ENCODE measurements at places on chromosomes 2 and 18. TPM values are rescaled to one million over a fixed set of nuclear protein-coding genes. Genes with fewer than 3 reads are reported as not detected.

Gene NEB
- total RNA-seq, result 0.23 TPM

Gene NOSTRIN
- 21.4 TPM for total RNA-seq

Gene DUSP2
- 2.2 TPM for total RNA-seq

Gene IKZF2
- total RNA-seq, result 9.8 TPM

Gene WDR33
- total RNA-seq, result 35.3 TPM

DNA sequence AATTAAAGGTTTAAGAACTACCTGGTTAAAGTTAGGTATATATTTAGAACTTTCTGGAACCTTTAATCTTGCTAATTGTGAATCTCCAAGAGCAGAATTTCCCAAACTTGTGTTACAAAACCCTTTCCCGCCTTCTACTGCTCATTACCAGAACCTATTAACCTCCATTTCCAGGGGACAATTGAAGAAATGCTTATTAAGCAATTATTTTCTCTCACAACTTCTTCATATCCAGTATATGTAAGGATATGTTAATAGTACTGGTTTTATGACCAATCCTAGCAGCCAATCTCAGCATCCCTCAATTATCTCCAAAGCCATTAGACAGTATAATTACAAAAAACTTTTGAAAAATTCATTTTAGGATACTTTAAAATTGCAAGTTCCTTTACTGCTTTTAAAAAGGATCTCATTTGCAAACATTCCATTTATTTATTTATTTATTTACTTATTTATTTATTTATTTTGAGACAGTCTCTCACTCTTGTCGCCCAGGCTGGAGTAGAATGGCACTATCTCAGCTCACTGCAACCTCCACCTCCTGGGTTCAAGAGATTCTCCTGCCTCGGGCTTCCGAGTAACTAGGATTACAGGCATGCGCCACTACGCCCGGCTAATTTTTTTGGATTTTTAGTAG is 3.7 kb downstream of the GFPT1 start:
- no peaks in the 10 kb centered on the region for H3K27me3 ChIP-seq
- H3K4me3 ChIP-seq, result no peak overlapping the region
- H3K4me1 ChIP-seq, result peaks cover 47% of the 10 kb centered on the region
- DNase-seq, result no peak

DNA sequence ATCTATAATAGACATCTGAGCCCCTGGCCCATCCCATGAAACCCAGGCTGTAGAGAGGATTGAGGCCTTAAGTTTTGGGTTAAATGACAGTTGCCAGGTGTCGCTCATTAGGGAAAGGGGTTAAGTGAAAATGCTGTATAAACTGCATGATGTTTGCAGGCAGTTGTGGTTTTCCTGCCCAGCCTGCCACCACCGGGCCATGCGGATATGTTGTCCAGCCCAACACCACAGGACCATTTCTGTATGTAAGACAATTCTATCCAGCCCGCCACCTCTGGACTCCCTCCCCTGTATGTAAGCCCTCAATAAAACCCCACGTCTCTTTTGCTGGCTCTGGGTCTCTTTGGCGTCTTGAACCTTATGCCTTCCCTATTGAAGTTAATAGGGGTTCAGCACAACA is 110.7 kb downstream of the XRCC5 start:
- peaks cover 6% of the 10 kb centered on the region for H3K4me1 ChIP-seq
- no peaks in the 10 kb centered on the region for H3K27me3 ChIP-seq
- no peak for DNase-seq
- no peak overlapping the region for H3K27ac ChIP-seq

DNA sequence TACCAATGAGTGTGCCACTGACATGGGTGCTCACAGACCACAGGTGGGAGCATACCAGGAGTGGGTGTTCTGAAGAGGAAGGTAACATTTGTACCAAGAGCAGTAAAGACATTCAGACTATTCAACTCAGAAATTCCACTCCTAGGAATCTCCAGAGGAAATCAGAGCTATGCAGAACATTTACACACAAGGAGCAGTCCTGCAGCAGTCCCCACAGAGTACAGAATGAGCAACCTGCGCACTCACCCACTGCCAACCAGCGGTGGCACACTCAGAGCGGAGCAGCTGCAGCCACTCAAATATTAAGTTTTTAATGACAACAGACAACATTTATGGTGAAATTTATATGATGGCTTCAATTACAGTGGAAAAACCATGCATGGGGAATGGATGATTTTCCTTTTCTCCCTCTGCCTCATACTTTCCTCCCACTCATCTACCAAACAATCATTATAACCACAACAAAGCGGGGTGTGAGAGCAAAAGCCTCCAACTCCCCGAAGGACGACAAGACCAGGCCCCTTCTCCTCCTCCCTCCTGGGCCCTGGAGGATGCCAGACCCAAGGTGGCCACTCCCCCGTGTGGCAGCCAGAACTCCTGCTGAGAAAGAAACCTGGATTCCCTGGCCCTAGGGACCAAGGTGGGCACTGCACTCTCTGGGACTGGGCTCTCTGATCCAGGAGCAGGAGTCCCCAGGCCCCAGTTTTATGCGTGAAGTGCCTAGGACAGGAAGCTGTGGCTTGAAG is 5.4 kb downstream of the HS6ST1 start:
- peak; percentile 90 for DNase-seq
- no peaks in the 10 kb centered on the region for H3K27me3 ChIP-seq
- H3K4me3 ChIP-seq, result no peak overlapping the region
- no peak overlapping the region for H3K27ac ChIP-seq
- H3K36me3 ChIP-seq, result peaks cover 8% of the 10 kb centered on the region

GRCh38 chr18:44887227-44887631 is 206.5 kb downstream of the SETBP1 start:
- H3K4me3 ChIP-seq, result no peak overlapping the region
- H3K27ac ChIP-seq, result no peak overlapping the region
- no peak for DNase-seq
- peaks cover 3% of the 10 kb centered on the region for H3K4me1 ChIP-seq
- H3K27me3 ChIP-seq, result no peaks in the 10 kb centered on the region

DNA sequence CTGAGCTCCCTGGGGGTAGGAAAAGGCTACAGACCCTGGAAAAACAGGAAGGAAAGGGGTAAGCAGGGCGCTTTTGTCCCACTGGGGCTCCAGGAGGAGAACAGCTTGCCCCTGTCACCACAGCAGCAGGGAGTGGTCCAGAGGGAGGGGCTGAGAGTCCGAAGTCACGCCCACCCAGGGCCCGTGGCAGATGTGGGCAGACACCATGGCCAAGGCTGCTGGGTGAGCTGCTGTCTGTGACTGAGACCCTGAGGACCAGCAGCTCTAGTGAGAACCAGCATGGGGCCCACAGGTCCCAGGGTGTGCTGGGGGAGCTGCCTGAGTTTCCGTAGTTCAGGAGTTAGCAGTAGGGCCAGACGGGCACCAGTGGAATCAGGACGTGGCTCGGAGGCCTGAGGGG is 162.0 kb downstream of the SPP2 start:
- H3K27ac ChIP-seq, result no peak overlapping the region
- no peaks in the 10 kb centered on the region for H3K27me3 ChIP-seq
- H3K4me1 ChIP-seq, result no peaks in the 10 kb centered on the region
- no peaks in the 10 kb centered on the region for H3K36me3 ChIP-seq
- no peak overlapping the region for H3K4me3 ChIP-seq
- DNase-seq, result no peak

GRCh38 chr2:43537137-43537536 is 58.7 kb downstream of the THADA start:
- peaks cover 34% of the 10 kb centered on the region for H3K4me1 ChIP-seq
- H3K27me3 ChIP-seq, result no peaks in the 10 kb centered on the region
- H3K4me3 ChIP-seq, result no peak overlapping the region
- DNase-seq, result no peak
- no peaks in the 10 kb centered on the region for H3K36me3 ChIP-seq

DNA sequence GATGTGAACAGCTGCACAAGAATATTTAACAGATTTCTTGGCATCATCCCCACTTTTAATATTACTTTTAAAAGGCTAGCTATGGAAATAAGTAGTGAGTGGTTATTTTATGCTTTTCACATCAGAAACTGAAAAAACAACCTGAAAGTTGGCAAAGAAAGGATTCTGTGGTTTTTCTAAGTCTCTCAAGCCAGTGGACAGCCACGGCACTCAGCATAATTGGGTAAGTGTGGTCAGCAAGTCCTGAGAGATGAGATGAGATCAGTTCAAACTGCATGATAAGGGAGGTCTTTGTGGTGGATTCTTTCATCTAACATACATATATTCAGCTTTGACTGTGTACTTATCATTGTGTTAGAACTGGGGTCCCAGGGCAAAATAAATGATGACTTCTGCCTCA is 105.2 kb downstream of the LYPD6B start:
- no peak overlapping the region for H3K4me3 ChIP-seq
- no peaks in the 10 kb centered on the region for H3K36me3 ChIP-seq
- H3K27me3 ChIP-seq, result no peaks in the 10 kb centered on the region
- H3K27ac ChIP-seq, result no peak overlapping the region
- peak; percentile 12 for DNase-seq

DNA sequence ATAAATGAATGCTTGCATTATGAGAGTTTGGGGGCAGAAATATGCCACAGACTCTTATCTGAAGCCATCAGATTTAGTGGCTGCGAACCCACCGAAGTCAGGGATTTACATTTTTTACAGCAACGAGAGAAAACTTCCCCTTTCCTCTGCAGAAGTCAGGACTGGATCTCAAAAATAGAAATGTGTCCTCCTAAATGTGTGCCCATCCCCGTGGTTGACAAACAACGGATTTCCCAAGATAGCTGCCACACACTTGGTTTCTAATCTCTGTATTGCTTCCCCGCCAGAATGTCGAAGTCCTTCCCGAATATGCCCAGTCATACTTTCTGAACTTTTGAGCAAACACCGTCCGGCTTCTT is 879 bp upstream of the ADAM23 start:
- no peak overlapping the region for H3K27ac ChIP-seq
- peak overlapping the region; percentile 61 for H3K4me3 ChIP-seq
- peaks cover 21% of the 10 kb centered on the region for H3K4me1 ChIP-seq
- no peak for DNase-seq

- no peak overlapping the region for H3K27ac ChIP-seq
- peaks cover 78% of the 10 kb centered on the region for H3K36me3 ChIP-seq
- no peak overlapping the region for H3K4me3 ChIP-seq
- no peak for DNase-seq
Measured at GRCh38 chr2:9385841-9386240, 37.5 kb downstream of the ITGB1BP1 start.

DNA sequence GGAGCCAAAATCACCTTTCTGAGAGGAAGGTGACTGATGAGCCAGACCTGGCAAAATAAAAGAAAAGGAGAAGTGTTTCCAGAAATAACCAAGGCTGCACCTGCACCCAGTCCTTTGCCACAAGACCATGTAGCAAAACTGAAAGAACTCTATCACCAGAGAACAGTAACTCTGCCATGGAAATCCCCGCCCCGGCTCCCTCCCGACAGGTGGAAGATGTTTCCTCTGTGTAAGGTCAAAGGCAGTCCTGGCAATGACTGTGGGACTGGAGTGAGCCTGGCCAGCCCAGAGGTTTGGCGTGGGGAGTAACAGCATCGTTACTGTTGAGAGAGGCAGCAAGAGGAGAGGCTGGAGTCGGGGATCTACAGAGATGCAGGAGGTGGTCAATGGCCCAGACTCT is 42.3 kb downstream of the SPRED2 start:
- no peak for DNase-seq
- no peak overlapping the region for H3K27ac ChIP-seq
- peaks cover 19% of the 10 kb centered on the region for H3K4me1 ChIP-seq
- H3K27me3 ChIP-seq, result no peaks in the 10 kb centered on the region
- H3K36me3 ChIP-seq, result no peaks in the 10 kb centered on the region
- H3K4me3 ChIP-seq, result no peak overlapping the region

GRCh38 chr2:45759310-45759851 is 107.9 kb downstream of the PRKCE start:
- H3K27ac ChIP-seq, result peak overlapping the region; percentile 63
- peaks cover 22% of the 10 kb centered on the region for H3K4me1 ChIP-seq
- no peak for DNase-seq
- no peaks in the 10 kb centered on the region for H3K36me3 ChIP-seq
- H3K27me3 ChIP-seq, result no peaks in the 10 kb centered on the region

GRCh38 chr18:13409997-13410396 is 191.4 kb downstream of the LDLRAD4 start:
- H3K4me1 ChIP-seq, result no peaks in the 10 kb centered on the region
- peaks cover 4% of the 10 kb centered on the region for H3K36me3 ChIP-seq
- DNase-seq, result no peak
- H3K27me3 ChIP-seq, result no peaks in the 10 kb centered on the region
- H3K4me3 ChIP-seq, result no peak overlapping the region

GRCh38 chr2:183967756-183968155 is 630.6 kb upstream of the ZNF804A start:
- no peak for DNase-seq
- no peaks in the 10 kb centered on the region for H3K36me3 ChIP-seq
- no peak overlapping the region for H3K4me3 ChIP-seq
- H3K27me3 ChIP-seq, result no peaks in the 10 kb centered on the region

DNA sequence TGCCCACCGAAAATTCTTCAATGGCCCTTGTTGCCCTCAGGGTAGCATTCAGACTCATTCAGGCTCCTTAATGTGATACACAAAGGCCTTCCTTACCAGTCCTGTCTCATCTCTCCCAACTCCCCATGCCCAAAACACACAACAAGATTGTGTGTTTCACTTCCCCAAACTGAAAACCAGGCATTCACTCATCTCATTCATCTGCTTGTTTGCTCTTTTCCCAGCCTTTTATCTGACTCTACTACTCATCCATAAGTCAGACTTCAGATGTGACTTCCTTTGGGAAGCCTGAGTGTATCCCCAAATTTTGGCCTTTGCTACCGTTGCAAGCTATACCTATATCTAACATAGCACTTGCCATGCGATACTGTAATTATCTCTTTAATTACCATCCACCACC is 9.7 kb upstream of the SLC39A10 start:
- DNase-seq, result no peak
- no peak overlapping the region for H3K27ac ChIP-seq
- no peaks in the 10 kb centered on the region for H3K36me3 ChIP-seq
- no peaks in the 10 kb centered on the region for H3K4me1 ChIP-seq
- no peaks in the 10 kb centered on the region for H3K27me3 ChIP-seq

- H3K27me3 ChIP-seq, result peaks cover 17% of the 10 kb centered on the region
- H3K4me3 ChIP-seq, result no peak overlapping the region
- no peak overlapping the region for H3K27ac ChIP-seq
- no peaks in the 10 kb centered on the region for H3K4me1 ChIP-seq
- no peaks in the 10 kb centered on the region for H3K36me3 ChIP-seq
- DNase-seq, result no peak
Measured at GRCh38 chr2:199484927-199485326, 27.2 kb upstream of the SATB2 start.

GRCh38 chr2:152456262-152456661 is 121.3 kb downstream of the FMNL2 start:
- H3K4me3 ChIP-seq, result no peak overlapping the region
- no peaks in the 10 kb centered on the region for H3K27me3 ChIP-seq
- DNase-seq, result no peak
- H3K36me3 ChIP-seq, result no peaks in the 10 kb centered on the region
- no peak overlapping the region for H3K27ac ChIP-seq

- no peaks in the 10 kb centered on the region for H3K36me3 ChIP-seq
- DNase-seq, result no peak
- H3K27ac ChIP-seq, result no peak overlapping the region
- H3K4me1 ChIP-seq, result no peaks in the 10 kb centered on the region
Measured at GRCh38 chr2:137888845-137889244, 75.4 kb upstream of the HNMT start.

GRCh38 chr18:36083729-36084128 is 16.4 kb upstream of the RPRD1A start:
- H3K4me3 ChIP-seq, result no peak overlapping the region
- no peaks in the 10 kb centered on the region for H3K4me1 ChIP-seq
- DNase-seq, result no peak
- H3K27ac ChIP-seq, result no peak overlapping the region
- H3K27me3 ChIP-seq, result no peaks in the 10 kb centered on the region
- no peaks in the 10 kb centered on the region for H3K36me3 ChIP-seq

- peaks cover 16% of the 10 kb centered on the region for H3K4me1 ChIP-seq
- no peaks in the 10 kb centered on the region for H3K27me3 ChIP-seq
- H3K27ac ChIP-seq, result peak overlapping the region; percentile 48
- H3K36me3 ChIP-seq, result no peaks in the 10 kb centered on the region
Measured at GRCh38 chr2:102187496-102188150, 800 bp downstream of the IL1RL2 start.
